ENCODE measurements at places on chromosomes 2 and 18.

- DNase-seq = no peak
Observed at GRCh38 chr2:206127656-206128055, 31.6 kb downstream of the NDUFS1 start.

- no peak for DNase-seq
Observed at GRCh38 chr2:133596701-133597393, 28.6 kb upstream of the NCKAP5 start.

GRCh38 chr2:205808486-205809121 is 126.3 kb downstream of the NRP2 start:
- no peak for DNase-seq

DNA sequence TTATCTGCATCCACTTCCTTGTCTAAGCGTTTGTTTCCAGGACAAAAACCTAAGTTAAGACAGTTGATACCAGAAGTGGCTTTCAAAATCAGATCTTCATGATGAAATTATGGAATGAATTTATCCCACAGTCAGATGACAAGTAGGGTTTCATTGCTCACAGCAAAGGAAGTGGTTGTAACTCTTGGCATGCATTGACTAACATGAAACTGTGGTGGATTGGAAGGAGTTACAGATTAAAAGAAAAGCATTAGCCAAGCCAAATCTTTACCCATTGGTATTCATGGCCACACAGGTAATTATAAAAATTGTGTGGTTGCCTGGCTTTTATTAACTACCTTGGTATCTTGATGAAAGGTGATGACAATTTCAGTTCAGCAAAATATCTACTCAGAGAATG is 438.0 kb upstream of the NXPH2 start:
- DNase-seq = no peak

GRCh38 chr2:70472221-70472890 is 81.3 kb downstream of the TGFA start:
- DNase-seq = no peak

All from CD4-positive, alpha-beta T cell treated with Interleukin-6 for 4 hours (primary cell).